Stimulated activated naive CD4-positive, alpha-beta T cell treated with Interleukin-2 at 50 U/mL for 16 hours (primary cell): ENCODE measurements at places on chromosomes 16 and 17.
A peak's percentile ranks its signal among the peaks of the same experiment; 100 is the strongest.

DNA sequence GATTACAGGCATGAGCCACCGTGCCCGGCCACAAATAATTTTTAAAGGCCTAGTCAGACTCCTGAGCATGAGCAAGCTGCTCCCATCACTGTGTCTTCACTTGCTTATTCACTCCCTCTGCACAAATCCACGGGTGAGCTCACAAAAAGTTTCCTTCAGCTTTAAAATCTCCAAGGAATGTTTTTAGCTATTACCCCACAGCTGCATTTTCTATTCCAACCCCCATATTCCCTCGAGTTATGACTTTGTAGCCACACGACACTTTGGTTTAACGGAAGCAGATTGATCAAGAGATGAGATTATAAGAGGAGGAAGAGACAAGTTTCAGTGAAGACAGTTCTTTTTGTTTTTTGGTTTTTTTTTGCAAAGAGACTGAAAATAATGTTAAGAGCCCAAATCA lies 49.1 kb upstream of the SLC25A19 start:
- DNase-seq = no peak

DNA sequence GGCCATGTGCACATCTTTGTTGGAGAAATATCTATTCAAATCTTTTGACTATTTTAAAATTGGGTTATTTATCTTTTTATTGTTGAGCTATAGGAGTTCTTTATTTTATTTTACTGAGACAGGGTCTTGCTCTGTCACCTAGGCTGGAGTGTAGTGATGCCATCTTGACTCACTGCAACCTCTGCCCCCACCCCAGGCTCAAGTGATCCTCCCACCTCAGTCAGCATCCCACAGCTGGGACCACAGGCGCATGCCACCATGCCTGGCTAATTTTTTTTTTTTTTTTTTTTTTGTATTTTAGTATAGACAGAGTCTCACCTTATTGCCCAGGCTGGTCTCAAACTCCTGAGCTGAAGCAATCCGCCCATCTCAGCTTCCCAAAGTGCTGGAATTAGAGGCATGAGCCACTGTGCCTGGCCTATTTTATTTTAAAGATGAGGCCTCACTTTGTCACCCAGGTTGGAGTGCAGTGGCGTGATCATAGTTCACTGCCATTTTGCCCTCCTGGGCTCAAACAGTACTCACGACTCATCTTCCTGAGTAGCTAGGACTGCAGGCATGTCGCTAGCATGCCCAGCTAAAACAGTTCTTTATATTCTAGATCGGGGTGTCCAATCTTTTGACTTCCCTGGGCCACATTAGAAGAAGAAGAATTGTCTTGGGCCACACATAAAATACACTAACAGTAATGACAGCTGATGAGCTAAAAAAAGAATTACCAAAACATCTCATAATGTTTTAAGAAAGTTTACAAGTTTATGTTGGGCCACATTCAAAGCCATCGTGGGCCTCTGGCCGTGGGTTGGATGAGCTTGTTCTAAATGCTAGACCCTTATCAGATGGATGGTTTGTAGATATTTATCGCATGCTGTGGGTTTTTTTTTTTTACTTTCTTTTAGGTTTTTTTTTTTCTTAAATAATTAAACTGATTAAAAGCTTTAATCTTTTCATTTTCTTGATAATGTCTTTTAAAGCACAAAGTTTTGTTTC lies 13.7 kb downstream of the TENT4B start:
- peak; percentile 20 for DNase-seq

DNA sequence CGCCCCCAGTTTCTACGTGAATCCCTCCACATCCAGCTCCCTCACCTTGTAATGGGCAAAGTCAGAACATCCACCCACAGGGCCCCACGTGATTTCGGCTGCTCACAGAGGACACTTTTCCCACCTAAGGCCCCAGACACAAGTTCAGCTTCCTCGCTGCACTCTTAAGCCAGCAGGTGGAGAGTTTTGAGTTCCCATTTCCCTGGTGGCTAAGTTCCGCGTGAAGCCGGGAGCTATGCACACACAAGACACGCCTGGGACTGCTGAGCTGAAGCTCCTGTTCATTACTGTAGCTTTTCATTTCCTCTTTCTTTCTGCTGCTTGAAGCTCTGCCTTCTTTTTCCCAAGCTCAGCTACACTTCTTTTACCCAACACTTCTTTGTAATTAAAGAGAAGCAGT lies 273.8 kb downstream of the NPIPA8 start:
- DNase-seq = no peak

GRCh38 chr17:71413935-71414334 lies 706.9 kb upstream of the SOX9 start:
- DNase-seq = no peak

DNA sequence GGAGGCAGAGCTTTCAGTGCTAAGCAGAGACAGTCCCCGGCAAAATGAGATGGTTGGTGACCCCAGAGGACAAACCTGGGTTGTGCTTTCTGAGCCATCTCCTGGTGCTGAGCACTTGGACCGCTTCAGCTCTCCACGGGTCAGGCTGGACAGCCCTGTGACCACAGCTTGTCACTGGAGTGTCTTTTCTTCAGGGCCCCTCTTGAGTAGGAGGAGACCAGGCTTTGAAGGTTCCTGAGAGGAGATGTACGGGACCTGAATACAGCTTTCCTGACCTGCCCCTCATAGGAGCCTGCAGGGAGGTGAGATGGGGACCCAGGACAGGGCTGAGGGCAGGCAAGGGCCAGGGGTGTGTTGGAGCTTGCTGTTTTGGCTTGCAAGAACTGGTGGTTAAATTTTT lies 17.8 kb upstream of the ADGRG1 start:
- no peak for DNase-seq

DNA sequence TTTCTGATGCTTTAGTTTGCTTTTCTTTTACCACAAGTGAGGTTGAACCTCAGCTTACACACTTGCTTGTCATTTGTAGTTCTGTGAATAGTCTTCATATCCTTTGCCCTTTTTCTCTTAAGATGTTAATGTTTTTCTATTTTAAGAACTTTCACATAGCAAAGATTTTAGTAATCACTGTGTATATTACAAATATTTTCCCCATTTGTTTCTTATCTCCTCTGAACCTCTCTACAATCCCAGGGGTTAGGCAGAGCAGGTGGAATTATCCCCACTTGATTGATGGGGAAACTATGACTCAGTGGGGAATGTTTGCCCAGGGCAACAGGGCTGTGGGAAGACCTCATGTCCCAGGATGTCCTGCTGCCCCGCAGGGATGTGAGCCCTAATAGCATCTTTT lies 11.7 kb upstream of the MYH3 start:
- no peak for DNase-seq

- DNase-seq = no peak
Observed at GRCh38 chr17:60910415-60910814, 232.8 kb downstream of the BCAS3 start.

DNA sequence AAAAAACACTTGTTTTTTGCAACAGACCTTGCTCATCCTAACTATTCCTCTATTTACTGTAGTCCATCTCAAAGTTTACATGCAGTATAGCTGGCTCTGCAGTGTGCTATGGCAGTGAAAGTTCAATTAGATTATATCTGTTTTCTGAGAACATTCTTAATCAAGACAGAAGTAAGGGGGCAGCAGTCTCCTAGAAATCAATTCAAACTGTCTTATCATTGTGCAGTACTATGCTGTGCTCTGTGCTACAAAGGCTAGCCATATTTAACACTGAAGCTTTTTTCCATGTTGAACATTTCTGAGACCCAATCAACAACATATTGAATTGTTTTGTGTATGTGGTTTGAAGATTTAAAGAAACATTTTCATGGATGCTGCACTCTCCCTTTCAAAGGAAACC lies 11.4 kb downstream of the NETO2 start:
- DNase-seq = no peak

DNA sequence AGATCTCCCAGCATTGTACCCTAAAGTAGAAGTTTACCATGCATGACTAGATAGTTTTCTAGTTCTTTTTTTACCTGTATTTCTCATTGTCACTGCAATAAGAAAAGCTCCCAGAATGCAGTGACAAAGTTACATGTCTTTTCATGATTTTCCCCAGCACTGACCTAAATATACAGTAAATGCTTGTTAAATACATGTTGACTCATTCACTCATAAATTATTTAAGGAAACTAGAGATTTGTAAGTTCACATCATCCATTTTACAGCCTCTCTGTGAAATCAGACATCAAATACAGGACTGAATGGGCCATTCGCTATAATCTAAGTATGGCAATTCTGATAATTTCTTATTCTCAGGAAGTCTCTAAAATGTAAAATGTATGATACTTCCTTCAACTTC lies 258.9 kb upstream of the AXIN2 start:
- DNase-seq = no peak

DNA sequence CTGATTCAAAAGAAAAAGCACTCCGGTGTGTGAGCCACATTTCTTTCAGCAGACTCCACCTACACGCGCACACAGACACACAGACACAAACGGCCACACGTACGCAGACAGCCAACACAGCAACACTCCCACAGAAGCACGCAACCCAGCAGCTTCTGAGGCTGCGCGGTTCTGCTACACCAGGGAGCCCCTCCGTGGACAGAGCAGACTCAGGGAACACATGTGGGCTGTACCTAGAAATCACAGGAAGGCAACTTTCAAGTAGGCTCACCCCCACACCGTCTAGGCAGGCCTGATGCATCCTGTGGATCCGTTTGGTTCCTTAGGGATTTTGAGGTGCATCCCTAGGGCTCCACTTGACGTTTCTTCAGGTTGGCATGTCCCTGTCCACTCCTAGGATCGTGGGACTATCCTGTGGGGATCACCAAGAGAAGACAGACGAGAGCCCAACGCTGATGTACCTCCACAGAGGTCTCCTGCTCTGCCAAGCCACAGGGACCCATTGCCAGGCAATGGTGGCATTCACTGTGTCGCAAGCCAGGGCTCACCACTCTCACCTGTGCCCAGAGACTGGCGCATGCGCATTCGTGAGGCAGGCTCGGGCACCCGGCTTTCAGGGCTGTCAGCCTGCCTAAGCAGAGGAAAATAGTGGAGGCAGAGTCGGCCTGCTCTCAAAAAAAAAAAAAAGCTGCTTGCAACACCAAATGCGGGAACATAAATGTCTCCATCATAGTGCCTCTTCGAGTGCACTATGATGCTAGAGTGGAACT lies 2333.3 kb downstream of the TP53TG3F start:
- no peak for DNase-seq

DNA sequence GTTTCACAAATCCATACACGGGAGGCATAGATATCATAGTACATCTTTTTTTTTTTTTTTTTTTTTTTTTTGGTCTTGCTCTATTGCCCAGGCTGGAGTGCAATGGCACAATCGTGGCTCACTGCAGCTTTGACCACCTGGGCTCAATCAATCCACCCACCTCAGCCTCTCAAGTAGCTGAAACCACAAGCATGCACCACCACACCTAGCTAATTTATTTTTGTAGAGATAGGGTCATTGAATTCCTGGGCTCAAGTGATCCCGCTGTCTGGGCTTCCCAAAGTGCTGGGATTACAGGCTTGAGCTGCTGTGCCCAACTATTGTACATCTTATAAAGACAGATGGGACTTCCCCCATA lies 3.5 kb upstream of the RAPGEFL1 start:
- DNase-seq = no peak

DNA sequence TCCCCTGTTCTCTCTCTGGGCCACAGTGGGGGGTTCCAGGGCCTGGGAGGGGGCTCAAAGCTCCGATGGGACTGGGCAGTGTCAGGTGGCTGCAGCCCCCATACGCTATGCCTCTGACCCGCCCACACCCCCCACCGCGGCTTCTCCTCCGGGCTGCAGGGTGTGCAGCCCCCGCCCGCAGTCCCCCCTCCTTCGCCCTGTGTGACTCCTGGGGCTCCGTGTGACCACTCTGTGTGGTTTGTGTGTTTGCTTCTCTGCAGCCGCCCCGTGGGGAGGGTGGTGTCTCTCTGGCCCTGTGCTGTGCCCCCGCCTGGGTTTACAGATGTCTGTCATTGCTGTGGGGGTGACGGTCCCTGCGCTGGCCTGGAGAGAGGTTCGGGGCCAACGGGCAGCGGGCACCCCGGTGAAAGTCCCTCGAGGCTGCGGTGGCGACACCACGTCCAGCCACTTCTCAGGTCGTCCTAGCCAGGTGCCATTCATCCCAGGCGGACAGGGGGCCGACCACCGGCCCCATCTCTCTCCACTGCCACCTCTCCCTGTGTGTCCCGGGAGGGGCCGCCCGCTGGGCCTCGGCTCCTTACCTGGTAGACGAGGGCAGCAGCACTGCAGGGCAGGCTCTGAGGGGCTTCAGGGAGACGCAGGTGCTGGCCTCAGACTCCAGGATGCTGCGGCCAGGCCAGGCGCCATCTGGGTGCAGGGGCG lies 5.5 kb downstream of the SSTR5 start:
- no peak for DNase-seq

GRCh38 chr16:68884861-68885720 lies 41.8 kb downstream of the TANGO6 start:
- no peak for DNase-seq

DNA sequence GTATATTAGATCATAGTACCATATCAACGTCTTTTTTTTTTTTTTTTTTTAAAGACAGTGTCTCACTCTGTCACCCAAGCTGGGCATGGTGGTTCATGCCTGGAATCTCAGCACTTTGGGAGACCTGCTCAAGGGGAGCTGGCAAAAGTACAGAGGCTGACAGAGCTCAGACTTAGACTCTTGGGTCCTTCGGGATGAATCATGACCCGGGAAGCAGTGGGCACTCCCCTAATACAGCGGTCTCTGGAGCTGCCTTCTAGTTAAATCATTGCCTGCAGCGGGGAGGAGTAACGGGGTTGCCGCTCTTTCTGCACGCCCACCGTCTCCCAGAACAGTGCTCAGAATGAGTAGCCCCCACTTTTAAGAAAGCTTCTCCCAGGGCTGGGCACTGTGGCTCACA lies 174.4 kb downstream of the CPPED1 start:
- no peak for DNase-seq
